ENCODE measurements at places on chromosomes 2 and 18.

GRCh38 chr2:8566155-8566670 lies 115.6 kb upstream of the ID2 start:
- DNase-seq, result no peak

GRCh38 chr18:3162181-3162580 lies 57.6 kb downstream of the MYOM1 start:
- no peak for DNase-seq

DNA sequence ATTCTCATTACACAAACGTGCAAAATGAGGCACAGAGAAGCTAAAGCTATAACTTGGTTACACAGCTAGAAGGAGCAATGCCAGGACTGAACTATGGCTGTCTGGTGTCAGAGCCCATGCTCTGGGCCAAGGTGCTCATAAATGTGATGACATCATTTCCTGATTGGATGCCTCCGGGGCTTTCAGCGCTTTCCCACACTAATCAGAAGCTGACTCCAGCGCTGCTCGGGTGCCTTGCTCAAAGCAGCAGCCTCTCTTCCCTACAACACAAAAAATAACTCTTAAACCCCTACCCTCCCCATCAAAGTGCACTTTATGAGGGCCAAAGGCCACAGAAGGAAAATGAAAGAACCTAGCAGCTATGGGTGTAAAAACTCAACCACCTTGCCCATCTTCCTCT lies 90.7 kb downstream of the STK39 start:
- peak; percentile 62 for DNase-seq

DNA sequence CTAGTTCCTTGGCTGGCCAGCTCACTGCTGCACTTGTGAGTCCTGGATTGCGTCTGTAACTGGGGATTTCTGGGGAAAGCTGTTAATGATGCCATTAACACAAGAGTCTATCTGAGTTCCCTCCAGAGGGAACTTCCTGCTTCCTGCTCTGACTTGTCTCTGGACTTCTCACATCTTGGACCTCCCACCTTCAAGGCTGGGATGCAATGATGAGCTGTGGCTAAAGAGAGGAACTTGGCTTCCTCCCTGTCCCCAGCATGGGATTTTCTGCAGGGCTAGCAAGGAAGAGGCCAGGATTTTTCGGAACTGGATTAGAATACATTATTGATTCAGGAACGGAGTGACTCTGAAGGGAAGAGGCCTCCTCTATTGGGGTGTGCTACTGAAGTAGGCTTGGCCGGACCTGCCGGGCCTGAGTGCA lies 155.5 kb downstream of the CLIP4 start:
- DNase-seq, result no peak

GRCh38 chr2:30235008-30235655 lies 3.8 kb downstream of the LBH start:
- no peak for DNase-seq

Data from fibroblast of gingiva (primary cell).